ENCODE measurements at places on chromosomes 4 and X.

DNA sequence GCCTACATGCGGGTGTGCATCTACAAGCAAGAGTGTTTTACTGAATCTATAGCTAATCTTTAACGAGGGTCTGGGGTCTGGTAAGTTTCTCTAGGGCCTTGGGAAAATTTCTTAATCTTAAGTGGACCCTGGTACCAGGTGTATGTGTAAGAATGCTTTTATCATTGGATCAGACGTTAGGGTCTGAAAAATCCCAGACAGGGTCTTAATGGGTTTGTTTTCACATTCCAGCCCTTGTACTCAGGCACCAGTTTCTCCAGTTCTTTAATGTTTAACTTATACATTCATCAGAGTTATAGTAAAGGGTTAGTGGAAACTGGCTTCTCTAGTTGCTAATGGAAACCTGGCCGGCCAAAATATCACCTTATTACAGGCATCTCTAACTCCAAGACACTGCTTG, 11.6 kb downstream of the MAGEB16 start:
- no peak for DNase-seq

DNA sequence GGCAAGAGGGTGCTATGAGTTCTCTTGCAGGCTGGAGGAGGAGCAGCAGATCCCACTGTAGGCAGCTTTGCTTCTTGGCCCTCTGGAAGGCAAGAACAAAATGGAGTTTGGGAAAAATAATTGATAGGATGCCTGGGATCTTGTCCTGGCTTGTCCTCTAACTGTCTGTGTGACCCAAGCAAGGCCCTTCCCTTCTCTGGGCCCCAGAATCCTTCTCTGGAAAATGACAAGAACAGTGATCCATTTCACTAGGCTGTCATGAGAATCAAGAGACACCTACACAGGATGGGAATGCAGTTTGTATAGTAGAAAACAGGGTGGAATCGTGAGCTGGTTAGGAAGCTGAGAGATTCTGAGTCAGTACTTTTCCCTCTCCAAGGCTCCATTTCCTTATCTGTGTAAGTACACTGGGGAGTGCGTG, 133.3 kb downstream of the PJA1 start:
- DNase-seq: no peak

DNA sequence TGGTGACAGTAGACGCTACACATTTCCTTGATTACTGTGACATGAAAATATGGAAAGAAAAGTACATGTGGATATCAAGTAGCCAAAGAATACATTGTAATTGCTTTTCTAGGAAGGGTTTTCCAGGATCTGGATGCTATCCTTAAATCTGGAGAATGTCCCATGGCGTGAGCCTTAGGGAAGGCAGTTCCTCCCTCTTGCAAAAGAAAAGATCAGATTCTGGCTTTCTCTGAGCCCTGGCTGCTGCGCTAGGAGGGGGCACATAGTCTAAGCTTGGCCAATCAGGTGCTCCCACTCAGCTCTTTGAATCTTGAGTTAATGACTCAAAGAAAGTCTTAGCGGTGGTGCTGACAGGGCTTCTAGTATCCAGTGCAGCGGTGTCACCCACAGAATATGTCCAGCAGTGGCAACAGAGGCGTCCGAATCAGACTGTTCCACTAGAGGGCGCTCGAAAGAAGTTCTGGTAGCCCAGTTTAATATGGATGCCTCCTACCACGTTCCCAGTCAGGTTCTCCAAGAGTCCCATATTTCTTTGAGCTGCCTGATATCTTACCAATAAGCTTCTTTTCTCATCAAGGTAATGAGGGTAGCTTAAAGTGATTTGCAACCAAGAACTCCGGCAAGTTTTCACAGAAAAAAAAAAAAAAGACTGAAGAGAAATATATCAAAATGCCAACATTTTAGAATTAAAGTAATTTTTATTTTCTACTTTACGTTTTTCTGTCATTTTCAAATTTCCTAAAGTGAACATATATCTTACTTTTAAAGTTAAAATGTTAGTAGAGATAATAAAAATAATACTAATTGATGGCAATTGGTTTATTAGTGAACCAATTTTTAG, 213.4 kb upstream of the S100G start:
- no peak for DNase-seq

DNA sequence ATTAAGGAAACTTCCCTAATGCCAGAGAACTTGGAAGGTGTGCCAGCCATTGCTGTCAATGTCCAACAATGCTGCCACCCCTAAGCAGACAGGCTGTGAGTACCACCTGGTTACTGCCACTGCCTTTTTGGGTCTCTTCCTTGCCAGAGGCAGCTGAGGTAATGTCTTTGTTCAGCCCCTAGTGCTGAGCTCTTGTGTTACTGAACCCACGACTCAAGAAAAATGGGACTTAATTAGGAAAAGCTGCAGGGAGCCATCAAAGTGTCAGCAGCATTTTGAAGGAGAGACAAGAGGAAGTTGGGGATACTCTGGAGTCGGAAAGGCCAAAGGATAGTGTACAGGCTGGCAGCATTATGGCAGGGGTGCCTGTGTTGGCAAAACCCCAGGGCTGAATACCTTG, 283.7 kb downstream of the AFF2 start:
- DNase-seq: no peak

GRCh38 chr4:119097282-119097900, 38.2 kb upstream of the MYOZ2 start:
- DNase-seq: no peak

DNA sequence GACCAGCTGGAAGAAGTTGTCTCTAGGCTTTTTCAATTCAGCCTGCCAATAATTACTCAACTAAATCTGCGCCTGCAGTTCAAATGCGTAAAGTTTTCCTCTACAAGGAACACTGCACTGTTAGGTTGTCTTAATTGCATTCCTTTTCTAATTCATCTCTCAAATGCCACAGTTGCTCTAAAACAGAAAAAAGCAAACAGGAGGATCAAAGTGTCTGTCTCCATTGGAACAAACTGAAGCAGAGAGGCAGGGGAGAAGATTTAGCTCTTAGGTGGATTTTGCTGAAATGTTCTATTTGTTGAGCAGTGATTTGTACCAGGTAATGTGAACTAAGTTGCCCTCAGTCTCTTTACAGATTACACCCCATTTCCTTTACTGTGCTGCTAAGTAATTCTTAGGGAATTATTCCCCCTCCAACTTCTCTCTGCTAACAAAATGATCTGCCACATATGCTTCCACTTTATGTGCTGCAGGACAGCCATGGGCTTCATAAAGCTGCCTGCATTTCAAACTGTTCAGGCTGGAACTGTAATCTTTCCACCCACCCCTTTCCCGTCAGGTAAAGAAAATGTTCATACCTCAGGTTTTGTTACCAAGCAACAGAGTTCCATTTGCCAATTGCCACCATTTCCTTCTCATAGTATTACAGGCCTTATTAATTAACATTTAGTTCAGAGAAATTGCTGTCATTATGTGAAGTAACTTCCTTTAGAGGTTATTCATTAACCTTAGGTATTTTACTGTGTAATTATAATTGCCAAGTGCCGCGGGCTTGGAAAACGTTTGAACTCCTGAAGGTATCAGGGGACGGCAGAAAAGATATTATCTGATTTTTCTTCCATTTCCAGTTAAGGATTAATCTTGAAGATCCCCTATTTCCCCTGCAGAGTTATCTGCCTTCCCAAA, 149.3 kb downstream of the SPRY1 start:
- DNase-seq: no peak
